Fibroblast of mammary gland (primary cell): ENCODE measurements at places on chromosomes 1 and 21.

GRCh38 chr1:50989694-50990093, 19.6 kb downstream of the CDKN2C start:
- DNase-seq, result peak; percentile 83

DNA sequence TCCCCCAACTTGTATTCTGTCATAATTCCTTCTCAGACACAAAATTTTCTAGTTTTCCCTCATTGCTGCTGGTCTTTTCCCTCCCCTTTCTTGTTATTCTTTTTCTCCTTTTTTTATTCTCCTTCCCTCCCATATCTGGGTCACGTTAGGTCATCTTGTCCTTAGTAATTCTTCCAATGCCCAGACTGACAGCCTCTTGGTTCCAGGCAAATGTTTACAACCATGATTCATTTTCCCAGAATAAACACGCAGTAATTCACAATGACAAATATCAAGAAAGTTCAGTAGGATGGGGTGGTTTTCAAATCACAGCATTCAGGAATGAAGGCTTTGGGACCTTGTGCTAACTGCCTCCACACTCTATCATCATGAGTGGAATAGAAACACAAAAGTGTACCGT, 25.2 kb downstream of the NHLH2 start:
- DNase-seq, result no peak

- peak; percentile 13 for DNase-seq
These were observed 70.4 kb upstream of the SAMSN1 start for GRCh38 chr21:14616380-14617039.

GRCh38 chr1:109478806-109479205, 4.9 kb upstream of the ATXN7L2 start:
- no peak for DNase-seq

GRCh38 chr1:113136476-113136875, 63.5 kb downstream of the LRIG2 start:
- DNase-seq, result no peak
